ENCODE measurements at places on chromosomes 6 and 20. TPM values are rescaled to one million over a fixed set of nuclear protein-coding genes. Genes with fewer than 3 reads are reported as not detected.

ENPP1 gene
- 5.5 TPM for total RNA-seq

RPRD1B gene
- 15.2 TPM for total RNA-seq

VSTM2L gene
- total RNA-seq, result 2.6 TPM

CEP43 gene
- total RNA-seq, result 13.0 TPM

SYNDIG1 gene
- total RNA-seq, result not detected

RIMS4 gene
- total RNA-seq, result not detected

C20orf202 gene
- not detected for total RNA-seq

BCAS4 gene
- total RNA-seq, result 2.3 TPM

OPRL1 gene
- total RNA-seq, result not detected

WFDC6 gene
- not detected for total RNA-seq

BANF2 gene
- not detected for total RNA-seq

OR12D3 gene
- not detected for total RNA-seq

BPIFB4 gene
- not detected for total RNA-seq

BMP2 gene
- total RNA-seq, result 7.6 TPM

SYCP2 gene
- total RNA-seq, result 4.5 TPM

HLA-DPA1 gene
- 114 TPM for total RNA-seq

IL22RA2 gene
- not detected for total RNA-seq

PTCRA gene
- not detected for total RNA-seq

BTNL2 gene
- total RNA-seq, result not detected

COL11A2 gene
- 0.44 TPM for total RNA-seq

EPHA7 gene
- not detected for total RNA-seq

PGC gene
- total RNA-seq, result not detected

CCN2 gene
- total RNA-seq, result 110 TPM

IRF4 gene
- 0.40 TPM for total RNA-seq

GID8 gene
- 51.2 TPM for total RNA-seq

KCNQ5 gene
- total RNA-seq, result 0.59 TPM
